Type B pancreatic cell (in vitro differentiated cells): ENCODE measurements at places on chromosomes 6 and 20. TPM values are rescaled to one million over a fixed set of nuclear protein-coding genes. Genes with fewer than 3 reads are reported as not detected.

The MAK gene
- 0.43 and 1.6 TPM in 2 replicates for total RNA-seq

The PGC gene
- 3.5 and 56.6 TPM in 2 replicates for total RNA-seq

The BCKDHB gene
- 21.3 and 33.2 TPM in 2 replicates for total RNA-seq

The BMP2 gene
- total RNA-seq, result 12.8 and 17.9 TPM in 2 replicates

The GFOD1 gene
- total RNA-seq, result 4.1 and 4.8 TPM in 2 replicates

The BFSP1 gene
- total RNA-seq, result 1.8 and 1.9 TPM in 2 replicates

The LY6G6C gene
- 2.5 and 16.2 TPM in 2 replicates for total RNA-seq

The TRIM31 gene
- 1.8 and 3.8 TPM in 2 replicates for total RNA-seq

The ERGIC3 gene
- total RNA-seq, result 264 and 288 TPM in 2 replicates

The SLC17A3 gene
- 0.33 TPM in 1 of 2 replicates, not detected in the other for total RNA-seq

The EPPIN gene
- 0.24 TPM in 1 of 2 replicates, not detected in the other for total RNA-seq

The FNDC1 gene
- 0.14 and 1.7 TPM in 2 replicates for total RNA-seq

The PNPLA1 gene
- total RNA-seq, result 0.12 TPM in 1 of 2 replicates, not detected in the other

The ENPP4 gene
- total RNA-seq, result 4.9 and 7.4 TPM in 2 replicates

The SMPDL3A gene
- 9.4 and 18.0 TPM in 2 replicates for total RNA-seq

The SRXN1 gene
- 16.3 and 25.4 TPM in 2 replicates for total RNA-seq

The FAM83C gene
- total RNA-seq, result not detected in 2 replicates

The VTA1 gene
- 49.9 and 53.7 TPM in 2 replicates for total RNA-seq

The EDEM2 gene
- total RNA-seq, result 27.3 and 33.1 TPM in 2 replicates

The AKAP12 gene
- total RNA-seq, result 67.4 and 138 TPM in 2 replicates

The SOX4 gene
- 138 and 152 TPM in 2 replicates for total RNA-seq

The DSP gene
- 210 and 517 TPM in 2 replicates for total RNA-seq

The FAM229B gene
- 8.4 and 29.8 TPM in 2 replicates for total RNA-seq

The NHSL1 gene
- total RNA-seq, result 29.7 and 63.9 TPM in 2 replicates

The GRM4 gene
- 2.2 and 4.2 TPM in 2 replicates for total RNA-seq

The VSTM2L gene
- 11.4 and 11.6 TPM in 2 replicates for total RNA-seq

The ADTRP gene
- 1.4 and 3.2 TPM in 2 replicates for total RNA-seq

The C6orf15 gene
- not detected in 2 replicates for total RNA-seq

The ACOT13 gene
- total RNA-seq, result 22.0 and 24.7 TPM in 2 replicates

The PKIB gene
- total RNA-seq, result 31.7 and 56.8 TPM in 2 replicates

The PRDM13 gene
- not detected in 2 replicates for total RNA-seq

The COL11A2 gene
- 1.3 and 11.9 TPM in 2 replicates for total RNA-seq

The TMEM151B gene
- 0.52 and 3.2 TPM in 2 replicates for total RNA-seq

The DEFB126 gene
- not detected in 2 replicates for total RNA-seq

The AHCY gene
- 242 and 342 TPM in 2 replicates for total RNA-seq
